Activated naive CD4-positive, alpha-beta T cell treated with anti-CD3 and anti-CD28 coated beads, Interleukin-2, amount 50 U/mL, for 16 hours (primary cell): ENCODE measurements at places on chromosomes 1 and 21.

DNA sequence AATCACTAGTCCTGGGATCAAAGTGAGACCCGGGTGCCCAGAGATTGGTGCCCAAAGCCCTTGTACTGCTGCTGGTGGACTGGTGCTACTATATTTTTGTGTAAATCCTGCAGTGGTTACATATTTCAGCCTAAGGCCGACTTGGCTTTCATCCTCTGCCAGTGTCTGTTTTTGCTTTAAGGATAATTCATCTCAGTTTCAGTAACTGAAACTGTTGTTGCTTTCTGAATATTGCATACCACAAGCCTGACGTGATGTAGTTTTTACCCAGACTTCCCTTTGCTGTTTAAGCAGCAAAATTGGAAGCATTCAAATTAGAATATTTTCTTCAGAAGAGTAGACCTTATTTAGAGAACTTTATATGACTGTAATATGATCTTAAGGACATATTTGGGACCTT is 341.8 kb downstream of the RYR2 start:
- DNase-seq = no peak

DNA sequence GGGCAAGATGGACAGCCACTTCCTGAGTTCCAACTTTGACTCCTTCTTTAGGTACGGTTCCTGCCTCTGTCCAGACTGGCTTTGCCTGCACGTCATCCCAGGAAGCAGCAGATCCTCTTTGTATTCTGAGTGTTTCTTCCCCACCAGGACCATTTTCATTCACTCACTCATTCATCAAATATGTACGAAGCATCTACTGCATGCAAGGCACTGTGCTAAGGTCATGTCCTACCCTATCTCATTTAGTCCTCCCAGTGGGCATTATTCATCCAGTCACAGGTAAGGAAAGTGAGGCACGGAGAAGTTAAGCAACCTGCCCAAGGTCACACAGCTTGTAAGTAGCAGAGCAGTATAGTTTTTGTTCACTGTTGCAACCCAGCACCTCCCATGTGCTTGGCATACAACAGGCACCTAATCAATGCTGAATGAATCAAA is 13.9 kb downstream of the CRYBG2 start:
- no peak for DNase-seq

DNA sequence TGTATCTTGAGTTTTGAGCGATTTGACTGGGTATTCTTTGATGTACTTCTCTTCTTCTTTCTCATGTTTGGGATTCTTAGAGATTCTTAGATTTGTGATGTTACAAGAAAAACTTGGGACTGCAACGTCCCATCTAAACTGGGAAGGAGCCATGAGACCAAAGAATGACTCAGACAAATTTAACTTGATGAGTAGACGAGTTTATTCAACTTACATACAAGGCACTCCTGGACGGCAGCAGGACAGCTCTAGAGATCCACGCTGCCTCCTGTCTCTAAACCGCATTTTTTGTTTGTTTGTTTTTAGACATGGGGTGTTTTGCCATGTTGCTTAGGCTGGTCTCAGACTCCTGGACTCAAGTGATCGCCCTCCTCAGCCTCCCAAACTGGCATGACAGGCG is 137.1 kb downstream of the PIK3R3 start:
- no peak for DNase-seq

- peak; percentile 69 for DNase-seq
Observed at GRCh38 chr1:17212487-17213121, 7.7 kb downstream of the PADI1 start.

GRCh38 chr1:223794136-223794880 is 51.4 kb downstream of the TP53BP2 start:
- DNase-seq = no peak

- DNase-seq = peak; percentile 37
Observed at GRCh38 chr21:33268737-33269441, 2.7 kb downstream of the IL10RB start.
